Stimulated activated effector memory CD8-positive, alpha-beta T cell treated with anti-CD3 and anti-CD28 coated beads, Interleukin-12 subunit alpha, Interleukin-12 subunit beta, amount 100 ng/mL, for 72 hours (primary cell): ENCODE measurements at places on chromosomes 7 and 10.
A peak's percentile ranks its signal among the peaks of the same experiment; 100 is the strongest.

DNA sequence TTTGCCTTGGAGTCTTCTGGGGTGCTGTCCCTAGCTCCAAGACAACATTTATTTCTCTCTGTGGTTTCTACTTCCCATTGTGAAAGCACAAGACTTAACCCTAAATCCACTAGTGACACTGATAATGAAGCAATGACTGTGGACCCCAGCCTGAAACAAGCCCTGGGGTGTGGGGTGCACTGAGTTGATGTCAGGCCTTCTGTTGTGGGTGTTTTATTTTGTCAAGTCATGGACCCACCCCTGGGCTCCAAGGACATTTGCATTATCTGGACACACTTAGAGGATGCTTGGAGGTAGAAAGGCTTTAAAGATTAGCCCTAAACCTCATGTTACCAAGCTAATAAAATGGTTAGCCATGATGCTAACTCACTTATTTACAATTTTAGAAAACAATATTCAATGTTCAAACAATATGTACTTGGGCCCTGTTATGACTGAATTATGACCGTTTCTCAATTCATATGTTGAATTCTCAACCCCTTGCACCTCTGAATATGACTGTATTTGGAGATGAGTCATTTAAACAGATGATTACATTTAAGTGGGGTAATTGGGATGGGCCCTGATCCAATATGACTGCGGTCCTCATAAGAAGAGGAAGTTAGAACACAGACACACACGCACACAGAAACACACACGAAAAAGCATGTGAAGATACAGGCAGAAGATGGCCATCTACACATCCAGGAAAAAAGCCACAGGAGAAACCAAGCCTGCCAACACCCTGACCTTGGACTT lies 137.2 kb upstream of the IGFBP3 start:
- no peak for DNase-seq

GRCh38 chr7:20442951-20443350 lies 112.3 kb downstream of the ITGB8 start:
- DNase-seq: no peak

- no peak for DNase-seq
Measured at GRCh38 chr7:78280276-78280675, 481.7 kb downstream of the PHTF2 start.

- DNase-seq: no peak
Measured at GRCh38 chr7:45921699-45922519, 837 bp upstream of the IGFBP3 start.

- DNase-seq: no peak
Measured at GRCh38 chr10:12724807-12725579, 276.5 kb downstream of the CCDC3 start.

- no peak for DNase-seq
Measured at GRCh38 chr7:116779931-116780330, 82.5 kb upstream of the CAPZA2 start.

DNA sequence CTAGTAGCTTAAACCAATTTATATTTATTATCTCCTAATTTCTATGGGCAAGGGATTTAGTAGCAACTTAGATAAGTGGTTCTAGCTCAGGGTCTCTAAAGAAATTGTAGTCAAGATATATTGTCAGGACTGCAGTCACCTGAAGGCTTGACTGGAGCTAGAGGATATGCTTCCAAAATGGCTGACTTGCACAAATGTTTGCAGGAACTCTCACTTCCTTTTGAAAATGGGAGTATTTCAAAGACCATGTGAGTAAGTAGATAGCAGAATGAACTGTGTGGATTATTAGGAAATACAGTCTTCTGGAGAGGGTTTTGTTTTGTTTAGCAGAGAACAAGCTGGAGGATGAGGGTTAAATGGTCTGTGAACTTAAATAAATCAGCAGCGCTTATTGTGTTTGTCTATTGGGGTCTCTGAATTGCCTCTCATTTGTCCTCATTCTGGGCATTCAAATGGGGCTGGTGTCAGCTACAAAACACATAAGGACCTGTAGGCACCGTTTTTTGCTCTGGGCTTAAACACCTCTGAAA lies 524.6 kb downstream of the LRMDA start:
- DNase-seq: no peak

DNA sequence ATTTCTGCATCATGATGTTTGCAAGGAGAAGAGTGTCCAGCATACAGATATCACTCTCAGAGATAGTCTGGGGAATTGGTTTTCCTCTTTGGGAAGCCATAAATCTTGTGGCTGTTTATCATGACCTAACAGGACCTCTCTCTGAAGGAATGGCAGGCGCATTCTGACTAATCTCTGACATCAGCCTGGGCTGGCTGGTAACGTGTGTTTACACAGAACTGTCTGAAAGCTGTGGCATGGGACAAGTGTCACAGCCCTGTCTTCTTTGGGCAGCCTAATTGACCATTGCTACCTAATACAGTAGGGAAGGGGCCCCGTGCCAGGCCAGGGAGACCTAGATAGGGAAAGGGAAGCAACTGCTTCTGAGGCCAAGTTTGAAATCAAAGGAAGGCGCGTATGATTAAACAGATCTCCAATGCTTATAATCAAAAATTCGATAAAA lies 73.9 kb upstream of the CABCOCO1 start:
- no peak for DNase-seq

DNA sequence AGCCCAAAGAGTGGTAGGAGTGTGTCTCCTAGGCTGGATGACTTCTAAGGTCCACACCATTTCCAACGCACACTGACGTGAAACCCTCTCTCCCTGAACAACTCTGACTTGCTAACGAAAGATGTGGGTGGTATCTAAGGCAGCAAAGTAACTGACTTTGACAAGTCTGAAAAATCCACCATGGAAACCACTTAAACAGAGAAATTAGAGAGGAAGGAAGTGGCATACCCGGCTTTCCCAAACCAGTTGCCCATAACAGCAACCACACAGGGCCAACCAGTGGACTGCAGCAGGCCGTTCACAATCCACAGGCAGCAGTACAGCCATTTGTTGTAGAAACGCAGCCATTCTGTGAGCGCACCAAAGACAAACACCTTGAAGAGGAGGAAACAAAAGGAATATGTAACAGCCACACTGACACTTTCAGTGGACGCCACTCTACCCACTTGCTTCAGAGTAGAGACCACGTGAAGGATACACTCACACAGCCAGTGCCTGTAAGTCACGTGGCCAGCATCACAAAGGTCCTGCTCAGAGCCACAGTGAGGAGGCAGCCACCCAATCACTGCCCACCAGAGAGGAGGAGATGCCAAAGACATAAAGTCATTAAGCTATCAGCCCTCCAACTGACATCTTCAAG lies 39.8 kb downstream of the SLC37A3 start:
- DNase-seq: peak; percentile 30

DNA sequence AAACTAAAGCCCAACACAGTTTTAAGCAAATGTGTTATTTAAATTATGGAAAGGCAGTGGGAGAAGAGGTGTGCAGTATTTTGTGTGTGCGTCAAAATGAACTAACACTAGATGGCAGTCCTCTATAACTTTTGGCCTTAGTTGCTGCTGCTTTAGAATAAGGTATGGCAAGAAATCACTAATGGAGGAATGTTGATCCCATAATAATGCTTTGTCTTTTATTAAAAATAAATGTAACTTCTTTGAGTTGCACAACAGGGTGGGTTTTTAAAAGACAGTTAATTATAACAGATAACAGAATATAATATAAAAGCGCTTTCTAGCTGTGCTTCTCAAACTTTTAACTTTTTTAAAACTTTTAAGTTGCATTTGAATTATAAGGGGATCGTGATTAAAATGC lies 56.4 kb downstream of the BBS9 start:
- no peak for DNase-seq

GRCh38 chr7:18590744-18591340 lies 95.3 kb downstream of the HDAC9 start:
- no peak for DNase-seq

- DNase-seq: no peak
Measured at GRCh38 chr7:37068902-37069301, 344.6 kb upstream of the AOAH start.

DNA sequence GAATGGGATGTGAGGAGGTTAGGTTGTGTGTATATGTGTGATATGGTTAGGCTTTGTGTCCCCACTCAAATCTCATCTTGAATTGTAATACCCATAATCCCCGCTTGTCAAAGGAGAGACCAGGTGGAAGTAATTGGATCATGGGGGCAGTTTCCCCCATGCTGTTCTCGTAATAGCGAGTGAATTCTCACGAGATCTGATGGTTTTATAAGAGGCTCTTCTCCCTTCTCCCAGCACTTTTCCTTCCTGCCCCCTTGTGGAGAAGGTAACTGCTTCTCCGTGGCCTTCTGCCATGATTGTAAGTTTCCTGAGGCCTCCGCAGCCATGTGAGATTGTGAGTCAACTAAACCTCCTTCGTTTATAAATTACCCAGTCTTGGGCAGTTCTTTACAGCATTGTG lies 47.3 kb downstream of the NPVF start:
- no peak for DNase-seq

- no peak for DNase-seq
Measured at GRCh38 chr7:146115851-146116520, 615 bp upstream of the CNTNAP2 start.

- DNase-seq: no peak
Measured at GRCh38 chr7:7695111-7695817, 23.1 kb downstream of the RPA3 start.

- DNase-seq: no peak
Measured at GRCh38 chr10:26112532-26112931, 104.0 kb upstream of the GAD2 start.

- DNase-seq: no peak
Measured at GRCh38 chr10:56662765-56663447, 301.8 kb upstream of the ZWINT start.

DNA sequence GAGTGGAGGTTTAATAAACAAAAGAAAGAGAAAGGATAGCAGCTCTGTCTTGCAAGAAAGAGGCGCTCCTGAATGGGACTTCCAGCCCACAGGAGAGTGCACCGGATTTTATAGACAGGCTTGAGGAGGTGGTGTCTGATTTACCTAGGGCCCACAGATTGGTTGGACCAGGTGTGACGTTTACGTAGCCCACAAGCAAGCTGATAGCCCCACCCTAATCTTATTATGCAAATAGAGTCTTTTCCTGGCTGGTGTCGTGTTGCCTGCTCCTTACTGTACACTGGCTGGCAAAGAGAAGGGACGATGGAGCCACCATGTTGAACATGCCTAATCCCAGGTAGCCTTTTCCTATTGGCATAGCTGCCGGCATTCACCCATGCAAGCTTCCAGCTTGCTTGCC lies 319.7 kb upstream of the POM121L12 start:
- no peak for DNase-seq

DNA sequence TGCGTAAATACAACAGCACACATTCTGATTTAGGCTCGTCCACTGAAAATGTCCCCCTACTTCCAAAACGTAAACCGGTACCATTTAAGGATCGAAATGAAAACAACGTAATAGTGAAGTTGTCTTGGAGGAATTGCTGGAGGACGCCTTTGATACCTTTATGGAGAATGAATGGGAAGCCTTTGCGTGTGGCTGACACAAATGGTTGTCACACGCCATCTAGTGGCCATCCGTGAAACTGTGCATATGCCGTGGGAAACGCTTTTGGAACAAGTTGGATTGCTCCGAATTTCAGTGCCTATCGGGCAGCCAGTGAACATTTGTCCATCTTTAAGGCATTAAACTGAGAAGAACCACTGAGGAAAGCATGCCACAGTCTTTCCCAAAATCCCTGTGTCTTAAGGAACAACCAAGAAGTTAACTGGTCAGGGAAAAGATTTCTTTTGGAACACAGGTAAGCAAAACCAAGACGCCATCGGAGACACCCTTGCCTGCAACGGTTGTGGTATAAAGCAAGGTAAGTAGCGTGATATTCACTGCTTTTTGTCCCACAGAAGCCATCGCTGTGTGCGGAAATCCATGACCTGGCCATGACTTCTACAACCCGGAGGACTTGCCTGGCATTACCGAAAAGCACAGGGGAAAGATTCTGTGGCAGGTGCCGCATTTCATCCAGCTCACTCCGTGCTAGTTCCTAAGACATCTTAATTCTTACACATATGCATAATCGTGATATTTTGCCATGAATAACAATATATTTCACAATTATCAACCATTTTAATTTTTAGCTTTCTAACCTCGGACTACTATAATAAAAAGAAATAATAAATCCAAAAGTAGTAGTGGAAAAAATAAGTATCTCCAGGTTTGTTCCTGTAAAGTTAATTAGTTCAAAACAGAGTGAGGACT lies 100.6 kb downstream of the FAM204A start:
- DNase-seq: peak; percentile 75

GRCh38 chr7:99652671-99653070 lies 27.1 kb downstream of the CYP3A5 start:
- no peak for DNase-seq

DNA sequence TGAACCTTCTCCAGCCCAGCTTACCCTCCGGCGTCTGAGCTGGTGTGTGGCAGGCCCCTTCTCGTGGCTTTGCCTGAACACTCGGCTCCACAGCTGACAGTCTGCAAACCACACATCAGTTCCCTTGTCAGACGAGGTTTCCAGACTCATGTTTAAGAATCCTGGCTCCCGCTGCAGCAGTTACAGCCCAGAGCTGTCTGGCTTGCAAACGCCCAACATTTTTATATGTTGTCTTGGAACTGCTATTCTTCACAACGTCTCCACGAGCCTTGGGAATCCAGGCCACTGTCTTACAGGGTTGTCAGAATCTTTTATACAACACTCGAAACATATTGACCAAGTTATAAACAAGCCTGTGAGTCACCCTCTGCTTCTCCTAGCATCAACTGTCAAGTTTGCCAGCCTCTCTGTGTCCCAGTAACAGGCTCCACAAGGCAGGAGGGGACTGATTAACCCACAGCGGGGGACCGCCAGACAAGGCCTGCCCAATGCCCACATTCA lies 68.1 kb downstream of the TNS3 start:
- DNase-seq: no peak

- DNase-seq: peak; percentile 36
Measured at GRCh38 chr7:157299613-157300368, 37.0 kb upstream of the DNAJB6 start.

GRCh38 chr7:90574146-90574819 lies 21.8 kb upstream of the CDK14 start:
- DNase-seq: no peak

GRCh38 chr10:80894797-80895467 lies 357.2 kb downstream of the SH2D4B start:
- DNase-seq: no peak

DNA sequence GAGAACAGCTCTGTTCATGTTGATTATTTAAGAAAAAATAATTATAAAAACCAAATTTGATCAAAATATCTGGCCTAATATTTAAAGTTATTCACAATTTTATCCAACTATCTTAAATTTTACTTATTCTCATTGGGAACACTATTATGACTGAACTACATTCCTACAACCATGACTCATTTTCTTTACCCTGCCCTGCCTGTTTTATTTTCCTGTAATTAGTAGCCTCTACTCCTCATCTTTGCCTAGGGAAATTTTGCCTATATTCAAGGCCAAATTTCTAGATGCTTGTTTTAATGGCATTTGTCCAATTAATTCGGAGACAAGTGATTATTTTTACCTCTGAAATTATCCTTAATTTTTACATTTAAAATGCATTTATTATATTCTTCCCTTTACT lies 289.7 kb upstream of the TMEM229A start:
- DNase-seq: no peak

DNA sequence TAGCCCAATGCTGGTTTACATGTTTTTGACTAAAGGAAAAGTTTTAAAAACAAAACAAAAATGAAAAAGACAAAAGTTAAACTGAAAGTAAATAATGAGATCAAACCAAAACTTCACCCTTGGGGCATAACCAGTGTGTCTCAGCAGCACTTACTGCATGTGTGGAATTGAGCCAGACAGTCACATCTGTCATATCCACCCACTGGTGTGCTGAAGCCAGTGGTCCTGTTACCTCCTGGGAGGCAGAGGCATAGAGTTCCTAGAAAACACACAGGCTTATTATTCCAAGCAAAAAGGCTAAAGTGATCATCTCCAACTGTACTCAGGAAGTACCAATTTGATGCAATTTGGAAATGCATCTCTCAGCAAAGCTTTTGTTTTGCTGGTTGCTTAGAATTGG lies 40.4 kb downstream of the ASAH2 start:
- no peak for DNase-seq
